ENCODE measurements at places on chromosomes 1 and 21.

DNA sequence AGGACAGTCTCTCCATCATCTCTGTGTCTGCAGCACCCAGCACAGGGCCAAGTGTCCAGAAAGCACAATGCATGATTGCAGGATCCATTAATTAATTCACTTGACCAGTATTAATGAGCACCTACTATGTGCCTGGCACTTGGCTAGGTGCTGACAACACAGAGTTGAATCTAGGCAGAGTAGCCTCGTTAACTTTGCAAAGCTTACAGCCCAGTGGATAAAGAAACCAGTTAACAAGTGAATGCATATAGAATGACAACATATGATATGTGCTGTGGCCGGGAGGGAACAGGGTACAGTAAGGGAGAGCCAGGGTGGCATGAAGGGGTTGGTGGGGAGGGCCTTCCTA lies 10.9 kb downstream of the SLC1A7 start:
- DNase-seq, result no peak

DNA sequence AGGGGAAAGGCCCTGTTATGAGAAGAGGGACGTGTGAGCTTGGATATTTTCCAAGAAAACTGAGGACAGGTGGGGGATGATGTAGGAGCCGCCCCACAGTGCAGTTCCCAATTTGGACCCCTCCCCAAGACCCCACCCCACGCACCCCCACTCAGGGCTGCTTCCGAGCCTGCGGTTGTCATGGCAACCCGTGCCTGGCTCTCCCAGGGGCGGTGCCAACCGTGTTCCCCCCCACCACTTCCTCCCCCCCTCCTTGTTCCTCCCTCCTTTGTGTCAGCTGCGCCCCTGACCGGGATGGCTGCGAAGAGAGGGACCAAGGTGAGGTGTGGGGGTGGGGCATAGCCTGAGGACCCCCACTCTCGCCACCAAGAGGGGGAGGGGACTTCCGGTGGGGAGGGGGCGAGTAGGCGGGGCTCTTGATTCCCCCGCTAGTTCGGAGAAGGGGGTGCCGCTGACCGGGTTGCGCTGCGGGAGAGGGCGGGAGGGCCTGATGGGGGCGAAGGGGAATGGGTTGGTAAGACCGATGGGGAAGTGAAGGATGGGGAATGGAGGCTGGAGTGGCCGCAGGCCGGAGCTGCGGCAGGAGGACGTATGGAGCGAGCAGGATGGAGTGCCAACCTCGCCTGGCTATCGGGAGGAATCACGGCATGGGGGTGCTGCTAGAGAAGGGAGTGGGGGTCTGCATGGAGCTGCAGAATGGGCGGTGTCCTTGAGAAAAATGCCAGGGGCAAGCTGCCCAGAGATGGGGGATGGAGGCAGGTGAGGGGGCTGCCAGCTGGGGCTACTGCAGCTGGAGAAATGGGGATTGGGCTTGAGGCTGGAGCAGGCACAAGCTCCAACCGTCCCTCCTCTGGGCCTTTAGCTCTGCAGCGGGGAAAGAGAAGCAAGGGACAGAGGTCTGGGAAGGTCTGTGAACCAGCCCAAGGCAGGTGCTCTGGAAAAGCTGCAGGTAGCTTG lies 953 bp downstream of the TRIM46 start:
- peak; percentile 68 for DNase-seq

GRCh38 chr1:220803401-220804201 lies 16.9 kb downstream of the MTARC1 start:
- peak; percentile 42 for DNase-seq

- no peak for DNase-seq
Observed at GRCh38 chr1:205500240-205501233, 3.9 kb upstream of the CDK18 start.

- DNase-seq, result no peak
Observed at GRCh38 chr1:192700834-192701271, 64.9 kb downstream of the RGS13 start.

- DNase-seq, result no peak
Observed at GRCh38 chr1:46725736-46726108, 6.8 kb upstream of the EFCAB14 start.

Data from activated CD4-positive, alpha-beta T cell treated with anti-CD3 and anti-CD28 coated beads, Interleukin-2, Interleukin-6, amounts not matched to agents 100 ng/mL and 50 ng/mL, durations not matched to agents 16 hours and 8 hours (primary cell).